ENCODE measurements at places on chromosomes 2 and 18.
A peak's percentile ranks its signal among the peaks of the same experiment; 100 is the strongest.

- no peak for DNase-seq
Measured at GRCh38 chr18:11789716-11790510, 61.3 kb upstream of the CHMP1B start.

- DNase-seq, result no peak
Measured at GRCh38 chr2:21395366-21395765, 271.6 kb downstream of the TDRD15 start.

GRCh38 chr18:27797484-27797883 lies 379.4 kb downstream of the CDH2 start:
- no peak for DNase-seq

DNA sequence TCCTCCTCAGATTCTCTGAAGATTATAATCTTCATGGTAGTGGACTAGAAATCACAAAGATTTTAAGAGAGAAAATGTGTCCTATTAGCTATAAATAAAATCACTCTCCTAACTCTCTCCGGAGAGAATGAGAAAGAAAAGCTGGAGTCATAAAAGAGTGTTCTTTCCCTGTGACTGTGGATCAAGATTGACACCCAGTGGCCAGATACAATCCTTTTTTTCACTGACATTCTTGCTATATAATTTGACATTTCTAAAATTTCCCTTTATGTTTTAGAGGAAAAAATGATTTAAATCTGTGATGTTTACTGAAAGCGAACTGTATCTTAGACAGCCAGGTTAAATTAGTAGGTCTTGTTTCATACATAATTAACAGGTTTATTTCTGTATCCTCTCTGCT lies 35.4 kb upstream of the LRP2 start:
- DNase-seq, result no peak

DNA sequence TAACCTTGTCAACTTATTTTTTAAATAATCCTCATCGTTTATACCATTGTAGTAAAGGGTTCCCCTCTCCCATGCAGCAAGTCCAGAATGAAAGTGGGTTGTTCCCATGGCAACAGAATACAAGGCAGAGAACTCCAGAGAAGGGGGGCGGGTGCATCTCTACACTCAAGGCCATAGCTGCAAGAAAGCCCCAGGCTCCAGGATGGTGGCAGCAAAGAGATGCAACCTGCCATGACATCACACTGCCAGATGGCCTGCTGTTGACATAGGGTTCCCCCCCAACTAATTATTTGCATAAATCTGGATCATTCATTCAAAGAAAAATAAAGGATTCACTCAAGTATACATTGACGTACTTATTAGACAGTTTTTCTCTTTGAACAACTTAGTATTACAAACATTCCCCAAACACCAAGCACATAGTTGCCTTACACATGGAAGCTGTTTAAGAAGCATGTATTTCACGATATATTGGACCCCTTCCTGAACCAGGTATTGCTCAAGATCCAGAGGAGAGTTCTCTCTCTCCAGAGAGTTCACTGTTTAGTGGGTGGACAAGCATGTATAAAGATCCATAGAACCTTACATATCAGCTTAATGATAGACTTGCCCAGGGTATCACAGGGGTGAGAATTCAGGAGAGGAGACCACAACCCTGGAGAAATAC lies 87.4 kb upstream of the KLF7 start:
- no peak for DNase-seq

GRCh38 chr18:3230401-3231334 lies 10.9 kb upstream of the MYOM1 start:
- no peak for DNase-seq

GRCh38 chr2:170972296-170973224 lies 43.5 kb downstream of the GORASP2 start:
- no peak for DNase-seq

DNA sequence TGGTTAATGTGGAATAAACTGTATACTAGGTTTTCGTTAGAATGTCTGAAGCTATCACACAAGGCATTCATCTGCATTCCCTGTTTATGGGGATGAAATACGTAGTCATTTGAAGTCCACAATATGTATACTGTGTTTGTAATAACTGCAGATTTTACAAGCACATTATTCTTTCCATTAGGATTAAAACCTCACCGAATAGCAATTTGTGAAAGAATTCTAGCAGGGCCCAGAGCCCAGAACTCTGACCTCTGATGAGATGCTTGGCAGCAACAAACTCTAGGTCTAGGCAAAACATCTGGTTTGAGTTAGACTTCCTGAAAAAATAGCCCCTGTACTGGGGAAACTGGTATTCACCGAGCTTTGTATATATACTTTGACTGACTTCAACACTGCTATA lies 158.2 kb downstream of the SRBD1 start:
- no peak for DNase-seq

- DNase-seq, result no peak
Measured at GRCh38 chr2:236341721-236342120, 77.5 kb upstream of the ASB18 start.

DNA sequence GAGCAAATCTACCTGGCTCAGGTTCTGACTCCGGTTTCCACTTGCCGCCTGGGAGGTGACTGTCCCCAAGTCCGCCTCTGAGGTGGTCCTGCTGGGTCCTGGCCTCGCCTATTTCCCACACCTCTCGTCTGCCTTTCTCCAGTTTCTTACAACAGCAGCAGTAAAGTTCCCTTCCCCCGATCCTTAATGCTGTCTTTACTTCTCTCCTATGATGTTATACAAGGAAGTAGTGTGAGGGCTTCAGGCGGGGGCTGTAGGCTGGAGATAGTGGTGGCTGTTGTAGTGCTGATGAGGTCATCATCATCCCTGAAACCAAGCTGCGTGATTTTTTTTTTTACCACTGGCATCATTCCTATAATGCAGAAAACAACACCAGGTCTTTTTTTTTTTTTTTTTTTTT lies 18.9 kb downstream of the TGIF1 start:
- DNase-seq, result no peak

- no peak for DNase-seq
Measured at GRCh38 chr18:6219116-6219717, 195.5 kb downstream of the L3MBTL4 start.

DNA sequence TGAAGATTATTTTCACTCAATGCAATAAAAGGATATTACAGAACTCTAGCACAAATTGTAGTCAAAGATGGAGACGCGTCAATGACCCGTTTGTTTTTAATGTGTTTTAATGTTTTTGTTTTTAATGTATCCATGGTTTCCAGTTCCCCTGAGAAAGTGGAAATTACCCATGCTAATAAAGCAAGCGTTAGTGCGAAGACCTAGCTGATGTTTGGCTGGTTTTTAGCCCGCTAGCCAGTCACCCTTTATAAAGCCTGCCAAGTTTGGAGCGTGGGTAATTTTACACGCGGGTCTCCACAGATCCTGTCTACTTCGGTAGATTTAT lies 430 bp upstream of the CHMP1B start:
- DNase-seq, result no peak

GRCh38 chr18:40868110-40868858 lies 1086.8 kb upstream of the PIK3C3 start:
- DNase-seq, result no peak

- no peak for DNase-seq
Measured at GRCh38 chr2:218192902-218193430, 24.0 kb upstream of the ARPC2 start.

GRCh38 chr2:166413255-166413654 lies 37.5 kb upstream of the SCN9A start:
- no peak for DNase-seq

DNA sequence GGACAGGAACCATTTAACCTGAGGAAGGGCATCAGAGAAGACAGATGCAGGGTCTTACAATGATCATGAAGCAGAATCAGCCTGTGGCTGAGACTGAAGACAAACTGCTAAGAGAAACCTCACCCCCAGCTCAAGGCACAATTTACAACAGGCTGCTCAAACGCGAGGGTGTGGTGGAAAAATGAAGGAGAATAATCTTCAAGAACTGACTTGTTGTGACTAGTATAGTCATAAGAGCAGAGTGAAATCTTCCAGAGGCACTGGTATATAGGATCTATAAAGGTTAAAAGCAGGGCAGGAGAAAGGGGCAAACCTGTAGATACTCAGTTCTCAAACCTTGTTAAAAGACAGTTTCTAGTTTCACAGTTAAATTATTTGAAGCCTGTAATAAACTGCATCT lies 1155.8 kb upstream of the TMEFF2 start:
- no peak for DNase-seq

DNA sequence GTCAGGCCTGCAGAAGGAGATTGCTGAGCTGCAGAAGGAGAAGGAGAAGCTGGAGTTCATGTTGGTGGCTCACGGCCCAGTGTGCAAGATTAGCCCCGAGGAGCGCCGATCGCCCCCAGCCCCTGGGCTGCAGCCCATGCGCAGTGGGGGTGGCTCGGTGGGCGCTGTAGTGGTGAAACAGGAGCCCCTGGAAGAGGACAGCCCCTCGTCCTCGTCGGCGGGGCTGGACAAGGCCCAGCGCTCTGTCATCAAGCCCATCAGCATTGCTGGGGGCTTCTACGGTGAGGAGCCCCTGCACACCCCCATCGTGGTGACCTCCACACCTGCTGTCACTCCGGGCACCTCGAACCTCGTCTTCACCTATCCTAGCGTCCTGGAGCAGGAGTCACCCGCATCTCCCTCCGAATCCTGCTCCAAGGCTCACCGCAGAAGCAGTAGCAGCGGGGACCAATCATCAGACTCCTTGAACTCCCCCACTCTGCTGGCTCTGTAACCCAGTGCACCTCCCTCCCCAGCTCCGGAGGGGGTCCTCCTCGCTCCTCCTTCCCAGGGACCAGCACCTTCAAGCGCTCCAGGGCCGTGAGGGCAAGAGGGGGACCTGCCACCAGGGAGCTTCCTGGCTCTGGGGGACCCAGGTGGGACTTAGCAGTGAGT lies 19.4 kb downstream of the FOSL2 start:
- DNase-seq, result no peak

DNA sequence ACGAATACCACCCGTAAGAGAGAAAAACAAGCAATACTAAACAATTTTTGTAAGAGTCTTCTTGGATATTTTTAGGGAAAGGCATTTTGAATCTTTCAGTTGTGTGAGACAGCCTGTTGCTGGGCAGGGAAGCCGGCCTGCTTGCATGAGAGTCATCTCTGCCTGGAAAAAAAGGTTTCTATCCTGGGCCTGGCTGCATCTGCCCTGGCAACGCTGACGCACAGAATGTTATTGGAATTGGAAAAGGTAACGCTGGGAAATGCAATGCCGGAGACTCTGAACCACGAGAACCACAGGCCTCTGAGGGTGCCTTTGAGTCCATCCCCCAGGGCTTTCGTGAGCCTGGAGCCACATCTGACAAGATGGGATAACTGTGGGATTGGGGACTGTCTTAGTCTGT lies 17.9 kb upstream of the NPAS2 start:
- no peak for DNase-seq

GRCh38 chr2:159030674-159031380 lies 62.4 kb downstream of the TANC1 start:
- DNase-seq, result no peak

GRCh38 chr2:24820175-24820513 lies 26.9 kb downstream of the CENPO start:
- DNase-seq, result no peak

DNA sequence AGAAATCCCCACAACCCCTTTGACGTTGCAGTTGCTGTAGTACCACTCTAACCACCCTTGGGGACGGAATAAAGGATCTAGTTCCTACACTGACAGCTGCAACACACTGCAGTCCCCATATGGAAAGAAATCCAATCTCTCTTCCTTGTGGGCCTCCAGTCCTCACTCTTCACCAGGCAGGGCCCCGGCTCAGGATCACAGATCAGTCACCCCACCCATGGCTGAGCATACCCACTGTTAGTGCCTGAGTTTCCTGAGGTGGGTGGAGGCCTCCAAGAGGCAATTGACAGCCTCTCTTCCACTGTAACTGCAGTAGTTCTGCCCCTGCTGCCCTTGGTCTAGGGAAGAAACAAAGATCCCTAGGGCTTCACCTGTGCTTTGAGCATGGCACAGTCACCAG lies 670.0 kb upstream of the CDH2 start:
- no peak for DNase-seq

DNA sequence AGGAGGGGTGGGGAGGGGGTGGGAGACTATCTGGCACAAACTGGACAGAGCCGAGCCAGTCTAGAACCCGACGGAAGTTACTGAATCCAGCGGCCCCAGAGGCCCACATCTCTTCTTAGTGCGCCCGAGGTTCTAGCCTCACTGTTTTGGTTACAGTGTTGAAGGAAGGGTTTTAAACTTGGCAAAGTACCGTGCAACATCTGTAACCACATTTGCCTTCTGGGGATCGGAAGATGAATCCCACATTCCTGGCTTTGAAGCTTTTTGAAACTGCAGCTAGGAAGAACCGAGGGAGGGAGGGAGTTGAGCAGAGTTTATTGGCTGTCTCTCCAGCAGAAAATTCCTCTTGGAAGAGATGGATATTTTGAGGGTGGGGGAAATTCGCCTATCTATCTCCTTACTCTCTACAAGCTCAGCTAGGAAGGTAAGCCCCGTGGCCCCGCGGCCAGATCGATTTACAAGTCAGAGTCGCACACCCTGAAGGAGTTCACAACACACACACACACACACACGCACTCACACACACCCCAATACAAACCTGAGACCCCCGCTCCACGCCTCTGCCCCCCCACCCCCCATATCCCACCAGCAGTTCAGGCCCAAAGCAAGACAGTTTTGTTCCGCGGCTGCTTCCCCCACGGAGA lies 1.0 kb downstream of the ACVR1 start:
- DNase-seq, result no peak

DNA sequence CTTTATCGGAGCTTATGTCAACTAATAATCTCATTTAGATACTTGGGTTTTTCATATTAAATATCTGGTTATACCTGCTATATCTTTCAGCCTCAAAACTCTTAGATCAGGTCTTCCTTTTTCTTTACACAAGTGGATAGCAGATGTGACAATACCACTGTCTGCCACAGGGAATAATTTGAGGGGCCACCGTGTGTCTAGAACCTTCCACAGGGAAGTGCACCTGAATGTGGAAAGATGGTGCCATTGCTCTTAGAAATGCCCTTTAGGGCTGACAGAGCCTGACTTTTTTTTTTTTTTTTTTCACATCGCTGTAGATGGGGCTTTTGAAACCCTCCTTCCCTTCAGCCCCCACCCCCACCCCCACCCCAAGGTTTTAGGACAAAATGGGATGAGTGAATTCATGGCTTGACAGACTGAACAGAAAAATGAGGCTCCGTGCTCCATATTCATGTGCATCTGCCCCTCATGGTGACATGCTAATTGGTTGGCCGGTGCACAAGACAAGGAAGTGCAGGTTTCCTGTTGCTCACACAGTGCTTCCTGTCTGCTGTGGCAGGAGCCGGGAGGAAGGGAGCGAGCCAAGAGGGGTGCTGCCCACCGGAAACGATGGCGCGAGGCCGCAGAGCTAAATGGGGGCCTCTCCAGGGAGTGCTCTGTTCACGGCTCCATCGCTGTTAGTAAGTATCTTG lies 246.0 kb downstream of the LDLRAD4 start:
- peak; percentile 36 for DNase-seq
